ENCODE measurements at places on chromosomes 2 and 18.

GRCh38 chr2:99852376-99852934 is 289.9 kb downstream of the AFF3 start:
- no peak for DNase-seq

GRCh38 chr2:130287656-130288026 is 55.1 kb upstream of the IMP4 start:
- DNase-seq = no peak

GRCh38 chr2:170362313-170362870 is 184.4 kb downstream of the MYO3B start:
- no peak for DNase-seq

- DNase-seq = no peak
Measured at GRCh38 chr18:25169701-25170100, 182.3 kb downstream of the ZNF521 start.
